CD4-positive, alpha-beta T cell (primary cell): ENCODE measurements at places on chromosomes 11 and 22.

GRCh38 chr22:44031158-44031952 is 7.3 kb downstream of the PARVB start:
- DNase-seq, result no peak

- DNase-seq, result no peak
Measured at GRCh38 chr22:32877196-32877595, 75.7 kb downstream of the TIMP3 start.

- no peak for DNase-seq
Measured at GRCh38 chr11:8312986-8313385, 49.3 kb upstream of the LMO1 start.

DNA sequence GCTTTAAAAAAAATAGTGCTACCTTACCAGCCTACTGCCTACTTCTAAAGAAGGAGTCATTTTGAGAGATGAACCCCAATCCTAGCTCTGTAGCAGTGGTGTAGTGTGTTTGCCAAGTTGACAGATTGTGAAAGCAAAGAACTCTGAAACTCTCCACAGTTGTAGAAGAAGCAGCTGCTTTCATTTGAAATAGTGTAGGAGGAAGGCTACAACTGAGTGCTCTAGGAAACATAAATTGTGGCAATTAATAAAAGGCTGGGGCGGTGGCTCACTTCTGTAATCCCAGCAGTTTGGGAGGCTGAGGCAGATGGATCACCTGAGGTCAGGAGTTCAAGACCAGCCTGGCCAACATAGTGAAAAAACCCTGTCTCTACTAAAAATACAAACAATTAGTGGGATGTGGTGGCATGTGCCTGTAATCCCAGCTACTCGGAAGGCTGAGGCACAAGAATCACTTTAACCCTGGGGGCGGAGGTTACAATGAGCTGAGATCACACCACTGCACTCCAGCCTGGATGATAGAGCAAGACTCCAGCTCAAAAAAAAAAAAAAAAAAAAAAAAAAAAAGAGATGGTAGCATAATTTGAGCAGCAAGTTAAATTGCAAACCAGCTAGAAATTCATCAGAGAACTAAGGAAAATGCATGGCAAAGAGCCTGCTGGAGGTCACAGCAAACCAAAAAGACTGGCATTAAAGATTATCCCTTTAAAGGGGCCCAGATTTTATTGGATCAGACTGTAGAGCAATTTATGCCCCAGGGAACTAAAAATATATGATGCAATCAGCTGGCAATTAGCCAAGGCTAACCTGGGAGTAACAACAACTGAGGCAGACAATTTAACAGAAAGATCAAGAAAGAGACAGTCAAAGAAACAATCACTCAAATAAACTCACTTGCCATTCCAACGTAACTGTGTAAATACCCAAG is 112.6 kb downstream of the LUZP2 start:
- DNase-seq, result no peak

DNA sequence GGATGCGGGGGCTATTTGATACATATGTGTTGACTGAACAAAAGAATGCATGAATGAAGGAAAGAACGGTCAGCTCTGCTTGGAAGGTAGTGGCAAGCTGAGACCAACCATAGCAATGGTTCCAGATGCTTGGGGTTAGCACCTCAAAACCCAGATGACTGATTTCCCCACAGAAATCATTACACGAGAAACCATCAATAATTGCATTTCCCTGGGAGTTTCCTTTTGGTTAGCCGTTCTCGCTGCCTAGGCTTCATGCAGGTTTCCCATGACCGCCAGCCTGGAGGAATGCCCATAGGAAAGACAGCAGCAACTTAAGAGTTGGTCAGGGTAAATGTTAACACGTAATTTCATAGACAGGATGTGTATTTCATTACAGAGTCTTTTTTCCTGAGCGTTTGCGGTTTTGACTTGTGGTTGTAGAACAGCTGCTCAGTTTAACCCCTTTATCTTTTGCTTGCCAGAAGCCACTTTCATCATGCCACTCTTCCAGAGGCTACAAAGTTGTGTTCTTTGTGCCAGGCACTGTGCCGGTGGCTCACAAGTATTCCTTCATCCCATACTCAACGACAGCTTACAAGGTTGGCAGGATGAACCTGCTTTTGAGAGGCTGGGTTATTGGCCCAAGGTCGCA is 2.8 kb downstream of the IL17RA start:
- peak; percentile 86 for DNase-seq

DNA sequence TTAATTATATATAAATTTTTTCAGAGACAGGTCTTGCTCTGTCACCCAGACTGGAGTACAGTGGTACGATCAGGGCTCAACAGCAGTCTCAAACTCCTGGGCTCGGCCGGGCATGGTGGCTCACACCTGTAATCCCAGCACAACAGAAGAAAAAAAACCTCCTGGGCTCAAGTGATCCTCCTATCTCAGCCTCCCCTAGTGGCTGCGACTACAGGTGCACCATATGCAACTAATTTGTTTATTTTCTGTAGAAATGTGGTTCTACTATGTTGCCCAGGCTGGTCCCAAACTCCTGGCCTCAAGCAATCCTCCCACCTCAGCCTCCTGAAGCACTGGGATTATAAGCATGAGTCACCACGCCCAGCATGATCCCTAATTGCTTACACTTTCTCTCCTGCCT is 56.1 kb upstream of the SLC35C1 start:
- DNase-seq, result no peak

GRCh38 chr11:95248666-95249467 is 17.9 kb upstream of the SESN3 start:
- DNase-seq, result no peak

GRCh38 chr11:122202161-122202950 is 86.3 kb upstream of the BLID start:
- no peak for DNase-seq

DNA sequence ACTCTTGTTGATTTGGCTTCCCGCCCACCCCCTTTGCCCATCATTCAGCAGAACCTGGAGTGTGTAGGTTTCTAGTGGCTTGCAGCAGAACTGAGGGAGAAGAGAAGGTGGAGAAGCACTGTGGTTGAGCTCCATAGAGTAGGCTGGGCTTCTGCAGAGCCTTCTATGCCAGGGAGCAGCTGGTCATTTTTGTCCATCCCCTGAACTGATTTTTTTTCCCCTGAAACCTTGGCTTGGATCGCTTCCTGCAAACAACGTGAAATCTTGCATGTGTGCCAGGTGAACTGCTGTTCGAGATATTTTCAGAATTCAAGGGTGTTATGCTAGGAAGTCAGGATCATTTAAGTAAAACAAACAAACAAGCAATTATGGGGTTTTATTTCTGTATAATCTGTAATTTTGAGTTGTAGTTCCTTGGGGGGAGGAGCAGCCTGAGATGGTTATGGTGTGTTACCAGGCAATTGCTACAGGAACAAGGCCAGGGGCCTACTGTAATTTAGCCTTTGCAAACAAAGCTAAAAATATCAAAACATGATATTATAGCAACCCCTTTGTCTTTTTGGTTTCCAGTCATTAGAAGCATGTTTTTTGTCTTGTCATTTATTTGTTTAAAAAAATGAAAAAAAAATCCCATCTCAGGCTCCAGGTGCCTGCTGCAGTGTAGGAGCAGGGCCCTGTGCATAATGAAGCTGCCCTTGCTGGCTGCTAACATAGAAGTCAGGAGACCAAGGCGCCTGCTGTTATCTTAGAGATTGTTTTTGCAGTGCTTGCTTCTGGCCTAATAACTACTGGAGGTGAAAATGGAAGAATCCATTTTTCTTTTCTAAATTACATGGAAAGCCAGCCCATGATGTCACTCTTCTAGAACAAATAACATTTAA is 152.4 kb upstream of the TTC12 start:
- DNase-seq, result no peak

GRCh38 chr22:42768385-42769035 is 47.8 kb upstream of the A4GALT start:
- DNase-seq, result no peak

DNA sequence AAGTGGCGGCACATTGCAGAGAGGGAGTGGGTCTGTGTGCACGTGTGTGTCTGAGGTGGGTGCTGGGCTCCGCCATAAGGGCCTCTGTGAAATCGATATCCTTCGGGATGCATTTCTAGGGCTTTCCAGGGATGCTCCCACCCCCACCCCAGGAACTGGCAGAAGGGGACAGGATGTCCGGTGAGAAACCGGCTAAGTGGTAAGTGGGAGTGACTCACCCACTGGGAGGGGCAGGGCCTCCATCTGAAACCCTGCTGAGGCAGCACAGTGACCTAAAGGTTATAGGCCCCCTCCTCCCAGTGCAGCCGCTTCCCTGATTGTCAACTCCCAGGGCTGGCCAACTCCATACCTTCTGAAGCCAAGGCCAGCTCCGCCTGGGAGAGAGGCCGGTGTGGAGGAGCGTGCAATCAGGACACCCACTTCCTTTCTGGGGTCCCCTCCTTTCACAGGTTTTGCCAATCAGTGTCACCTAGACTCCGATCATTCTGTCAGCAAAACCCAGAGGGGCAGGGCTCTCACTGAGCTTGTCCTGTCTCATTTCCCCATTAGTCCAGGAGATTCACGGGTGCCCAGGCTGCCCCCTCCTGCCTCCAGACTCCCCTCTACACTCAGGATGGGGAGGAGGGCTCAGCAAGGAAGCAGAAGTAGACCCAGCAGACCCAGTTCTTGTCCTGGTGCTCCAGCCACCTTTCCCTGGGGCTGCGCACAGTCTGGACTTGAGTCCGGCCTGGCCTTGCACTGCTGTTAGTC is 44.5 kb downstream of the NECTIN1 start:
- no peak for DNase-seq

GRCh38 chr11:22677153-22677903 is 10.9 kb downstream of the GAS2 start:
- DNase-seq, result no peak

DNA sequence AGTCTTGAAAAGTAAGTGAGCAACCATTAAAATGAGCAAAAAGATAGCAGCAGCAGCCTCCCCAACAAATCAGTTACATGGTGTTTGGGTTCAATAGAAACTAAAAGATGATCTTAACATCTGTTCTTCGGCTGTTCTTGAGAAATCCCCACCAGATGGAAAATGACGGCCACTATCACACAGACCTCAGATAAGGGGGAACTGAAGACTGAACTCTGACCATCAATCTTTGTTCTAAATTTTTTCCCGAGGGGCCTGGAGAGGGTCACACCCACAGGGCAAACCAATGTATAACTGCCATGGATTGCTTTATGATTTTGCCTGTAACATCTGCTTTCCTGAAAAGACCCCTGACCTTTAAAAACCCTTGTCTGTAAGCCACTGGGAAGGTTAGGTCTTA is 624.8 kb upstream of the KIRREL3 start:
- no peak for DNase-seq

DNA sequence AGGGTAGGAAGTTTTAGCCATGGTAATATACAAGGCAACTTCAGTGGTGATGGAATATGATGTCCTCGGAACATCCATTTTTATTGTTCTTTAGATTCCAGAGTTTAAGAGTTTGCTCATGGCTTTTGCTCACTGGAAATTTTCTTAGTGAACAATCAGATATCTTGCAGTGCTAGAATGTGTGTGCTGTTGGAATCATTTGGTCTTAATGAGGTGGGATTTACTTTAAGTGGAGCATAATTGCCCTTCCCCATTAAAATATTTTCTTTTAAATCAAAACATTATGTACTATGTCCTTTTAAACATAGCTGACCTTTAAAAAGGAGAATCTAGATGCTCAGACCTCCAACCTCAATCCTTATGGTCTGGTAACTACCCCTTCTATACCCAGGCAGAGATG is 77.3 kb upstream of the LDLRAD3 start:
- no peak for DNase-seq

GRCh38 chr11:94424662-94425061 is 23.4 kb upstream of the GPR83 start:
- DNase-seq, result no peak

GRCh38 chr11:17514476-17514875 is 29.7 kb downstream of the USH1C start:
- no peak for DNase-seq

DNA sequence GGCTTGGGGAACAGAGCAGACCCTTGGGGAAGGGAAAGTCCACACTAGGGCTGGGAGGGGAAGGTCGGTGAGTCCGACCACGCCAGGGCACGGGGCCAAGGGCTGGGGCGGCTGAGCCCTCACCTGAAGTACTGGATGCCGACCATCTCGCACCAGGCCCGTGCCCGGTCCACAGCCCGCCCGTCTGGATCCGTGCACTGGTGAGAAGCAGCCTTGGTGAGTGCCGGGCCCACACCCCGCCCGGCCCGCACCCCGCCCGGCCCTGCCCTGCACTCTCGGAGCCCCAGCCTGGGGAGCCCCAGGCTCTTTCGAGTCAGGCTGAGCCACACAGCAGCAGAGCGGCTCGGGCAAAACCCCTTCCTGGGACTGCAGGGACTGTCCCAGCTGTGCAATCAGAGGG is 1.9 kb upstream of the BAIAP2L2 start:
- no peak for DNase-seq

- DNase-seq, result peak; percentile 64
Measured at GRCh38 chr11:289398-289711, 429 bp downstream of the PGGHG start.

DNA sequence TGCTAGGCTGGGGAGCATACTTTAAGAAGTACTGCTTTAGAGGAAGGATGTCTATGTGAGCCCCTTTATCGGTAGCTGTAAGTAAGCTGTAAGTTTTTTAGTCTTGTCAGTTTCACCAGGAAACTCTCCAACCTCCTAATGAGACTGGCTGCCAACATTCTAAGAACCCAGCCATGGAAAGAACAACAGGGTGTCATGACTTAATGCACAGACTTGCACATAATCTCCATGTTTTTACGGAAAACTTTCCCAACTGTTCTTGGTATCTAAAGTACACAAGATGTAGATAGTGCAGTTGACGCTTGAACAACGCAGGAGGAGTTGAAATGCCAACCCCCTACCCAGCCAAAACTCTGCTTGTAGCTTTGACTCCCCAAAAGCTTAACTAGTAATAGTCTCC is 9.0 kb downstream of the OR8A1 start:
- no peak for DNase-seq

- DNase-seq, result no peak
Measured at GRCh38 chr11:126607374-126607773, 251.9 kb downstream of the ST3GAL4 start.

GRCh38 chr11:2661173-2662023 is 38.4 kb downstream of the KCNQ1OT1 start:
- no peak for DNase-seq

DNA sequence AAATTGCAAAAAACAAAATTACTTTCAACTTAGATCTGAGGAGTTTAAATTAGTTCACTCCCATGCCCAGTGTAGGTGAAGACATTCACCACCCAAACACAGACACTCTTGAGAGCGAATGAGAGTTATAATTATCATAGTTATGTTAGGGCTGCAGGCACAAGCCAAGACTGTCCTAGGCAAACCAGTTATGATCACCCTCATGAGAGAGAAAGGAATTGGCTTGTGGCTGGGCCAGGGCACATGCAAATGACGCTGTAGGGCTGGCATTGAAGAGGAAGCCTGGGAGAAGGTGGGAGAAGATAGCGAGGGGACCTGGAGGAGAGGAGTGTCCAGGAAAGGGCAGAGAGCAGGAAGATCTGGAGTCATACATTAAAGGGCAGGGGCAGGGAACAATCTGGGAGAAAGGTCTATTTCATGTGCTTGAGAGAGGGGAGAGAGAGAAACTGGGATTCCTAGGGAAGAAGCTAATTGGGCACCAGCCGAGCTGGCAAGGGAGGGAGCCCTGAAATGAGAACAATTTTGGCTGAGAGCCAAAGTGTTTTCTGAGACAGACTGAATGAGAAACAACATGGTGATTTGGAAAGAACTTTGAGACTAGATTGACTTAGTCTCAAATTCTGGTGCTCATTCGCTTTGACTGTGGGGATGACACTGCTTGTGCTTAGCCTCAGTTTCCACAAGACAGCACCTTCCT is 279.9 kb downstream of the KIRREL3 start:
- DNase-seq, result no peak

GRCh38 chr22:32562916-32563315 is 88.3 kb downstream of the FBXO7 start:
- DNase-seq, result no peak
